ENCODE measurements at places on chromosomes 11 and 22.

DNA sequence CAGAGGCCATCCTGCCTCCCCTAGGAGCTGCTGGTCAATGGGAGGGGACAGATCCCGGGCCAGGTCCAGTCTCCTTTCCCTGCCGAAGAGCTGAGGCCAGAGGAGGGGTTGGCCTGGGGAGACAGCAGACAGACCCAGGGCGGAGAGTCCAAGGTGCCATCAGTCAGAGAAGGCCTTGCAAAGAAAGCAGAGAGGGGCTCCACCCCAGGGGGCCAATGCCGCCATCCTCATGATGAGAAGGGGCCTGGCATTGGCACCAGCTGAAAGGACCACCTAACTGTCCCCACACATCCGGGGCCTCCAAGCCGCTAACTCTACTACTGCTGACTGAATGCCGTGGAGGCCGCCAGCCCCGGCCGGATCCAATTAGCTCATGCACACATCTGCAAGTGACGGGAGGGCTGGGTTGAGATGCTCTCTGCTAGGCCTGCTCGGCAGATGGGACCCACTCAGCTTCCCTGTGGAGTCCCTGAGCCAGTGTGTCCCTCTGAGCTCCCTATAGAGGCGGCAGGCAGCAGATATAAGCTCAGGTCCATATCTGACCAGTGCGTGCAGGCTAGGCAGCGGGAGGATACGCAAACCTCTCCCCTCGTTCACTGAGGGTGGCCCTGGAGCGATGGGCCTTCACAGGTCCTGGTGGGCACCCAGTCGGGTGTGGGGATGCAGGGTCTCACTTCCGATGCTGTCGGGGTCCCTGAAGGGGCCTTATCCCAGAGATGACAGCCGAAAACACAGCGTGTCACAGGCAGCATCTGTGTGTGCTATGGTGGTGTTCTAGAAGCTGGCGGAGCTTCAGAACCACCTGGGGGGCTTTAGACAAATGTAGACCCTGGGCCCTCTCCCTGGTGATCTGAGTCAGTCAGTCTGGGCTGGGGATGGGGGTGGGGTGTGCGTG lies 183.9 kb downstream of the CTTN start:
- no peak for DNase-seq

DNA sequence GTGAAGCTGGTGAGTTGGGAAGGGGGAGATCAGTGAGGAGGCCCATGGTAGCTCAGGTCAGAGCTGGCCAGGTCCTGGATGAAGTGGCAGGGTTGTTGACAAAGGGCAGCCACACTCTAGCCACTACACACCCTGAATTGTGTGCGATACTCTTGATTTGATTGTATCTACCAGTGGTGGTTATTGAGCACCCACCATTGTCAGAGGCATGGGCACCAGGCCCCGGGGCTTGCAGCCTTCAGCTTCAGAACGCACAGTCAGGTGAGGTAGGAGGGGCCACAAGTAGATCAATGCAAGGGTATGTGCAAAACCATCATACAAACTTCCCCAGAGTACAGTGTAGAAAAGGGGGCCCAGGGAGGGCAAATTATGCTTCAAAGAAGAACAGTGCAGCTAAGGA lies 38.1 kb downstream of the MICAL2 start:
- no peak for DNase-seq

GRCh38 chr22:46770151-46770641 lies 7.7 kb downstream of the TBC1D22A start:
- DNase-seq, result no peak

DNA sequence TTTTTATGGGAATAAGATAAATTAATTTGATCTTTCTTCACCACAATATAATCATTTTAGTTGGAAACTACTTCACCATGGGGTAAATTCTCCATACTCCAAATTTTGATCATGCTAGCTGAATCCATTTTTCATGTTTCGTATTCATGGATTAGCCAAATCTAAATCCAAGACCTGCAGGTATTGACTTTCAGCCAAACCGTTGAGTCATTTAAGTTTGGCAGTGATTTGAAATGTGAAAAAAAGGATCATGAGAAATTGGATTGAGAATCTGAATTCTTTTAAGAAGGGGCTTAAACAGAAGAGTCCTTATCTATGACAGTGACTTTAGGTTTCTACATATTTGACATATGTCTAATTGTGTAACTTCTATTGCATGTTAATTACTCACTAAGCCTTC lies 5.3 kb downstream of the GAS2 start:
- DNase-seq, result no peak

DNA sequence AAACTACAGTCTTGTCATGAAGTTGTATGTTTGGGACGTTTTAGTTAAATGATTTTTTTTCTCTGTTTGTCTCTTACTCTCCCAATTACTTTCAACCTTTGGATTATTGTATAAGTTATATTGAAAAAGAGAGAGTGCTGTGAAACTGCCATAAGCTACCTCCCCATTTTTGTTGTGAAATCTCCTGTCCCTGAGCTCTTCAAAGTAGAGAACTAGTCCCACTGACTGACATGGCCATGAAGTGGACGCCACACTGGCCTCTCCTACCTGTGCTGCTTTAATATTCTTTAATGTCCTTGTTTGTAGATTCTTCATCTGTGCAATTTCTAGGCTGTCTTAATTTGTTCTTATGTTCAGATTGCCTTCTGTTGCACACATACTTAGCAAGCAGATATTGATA lies 56.3 kb downstream of the PPFIA1 start:
- DNase-seq, result no peak

GRCh38 chr22:44892803-44893730 lies 116.7 kb downstream of the PHF21B start:
- DNase-seq, result no peak

DNA sequence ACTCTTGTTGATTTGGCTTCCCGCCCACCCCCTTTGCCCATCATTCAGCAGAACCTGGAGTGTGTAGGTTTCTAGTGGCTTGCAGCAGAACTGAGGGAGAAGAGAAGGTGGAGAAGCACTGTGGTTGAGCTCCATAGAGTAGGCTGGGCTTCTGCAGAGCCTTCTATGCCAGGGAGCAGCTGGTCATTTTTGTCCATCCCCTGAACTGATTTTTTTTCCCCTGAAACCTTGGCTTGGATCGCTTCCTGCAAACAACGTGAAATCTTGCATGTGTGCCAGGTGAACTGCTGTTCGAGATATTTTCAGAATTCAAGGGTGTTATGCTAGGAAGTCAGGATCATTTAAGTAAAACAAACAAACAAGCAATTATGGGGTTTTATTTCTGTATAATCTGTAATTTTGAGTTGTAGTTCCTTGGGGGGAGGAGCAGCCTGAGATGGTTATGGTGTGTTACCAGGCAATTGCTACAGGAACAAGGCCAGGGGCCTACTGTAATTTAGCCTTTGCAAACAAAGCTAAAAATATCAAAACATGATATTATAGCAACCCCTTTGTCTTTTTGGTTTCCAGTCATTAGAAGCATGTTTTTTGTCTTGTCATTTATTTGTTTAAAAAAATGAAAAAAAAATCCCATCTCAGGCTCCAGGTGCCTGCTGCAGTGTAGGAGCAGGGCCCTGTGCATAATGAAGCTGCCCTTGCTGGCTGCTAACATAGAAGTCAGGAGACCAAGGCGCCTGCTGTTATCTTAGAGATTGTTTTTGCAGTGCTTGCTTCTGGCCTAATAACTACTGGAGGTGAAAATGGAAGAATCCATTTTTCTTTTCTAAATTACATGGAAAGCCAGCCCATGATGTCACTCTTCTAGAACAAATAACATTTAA lies 152.4 kb upstream of the TTC12 start:
- DNase-seq, result no peak

DNA sequence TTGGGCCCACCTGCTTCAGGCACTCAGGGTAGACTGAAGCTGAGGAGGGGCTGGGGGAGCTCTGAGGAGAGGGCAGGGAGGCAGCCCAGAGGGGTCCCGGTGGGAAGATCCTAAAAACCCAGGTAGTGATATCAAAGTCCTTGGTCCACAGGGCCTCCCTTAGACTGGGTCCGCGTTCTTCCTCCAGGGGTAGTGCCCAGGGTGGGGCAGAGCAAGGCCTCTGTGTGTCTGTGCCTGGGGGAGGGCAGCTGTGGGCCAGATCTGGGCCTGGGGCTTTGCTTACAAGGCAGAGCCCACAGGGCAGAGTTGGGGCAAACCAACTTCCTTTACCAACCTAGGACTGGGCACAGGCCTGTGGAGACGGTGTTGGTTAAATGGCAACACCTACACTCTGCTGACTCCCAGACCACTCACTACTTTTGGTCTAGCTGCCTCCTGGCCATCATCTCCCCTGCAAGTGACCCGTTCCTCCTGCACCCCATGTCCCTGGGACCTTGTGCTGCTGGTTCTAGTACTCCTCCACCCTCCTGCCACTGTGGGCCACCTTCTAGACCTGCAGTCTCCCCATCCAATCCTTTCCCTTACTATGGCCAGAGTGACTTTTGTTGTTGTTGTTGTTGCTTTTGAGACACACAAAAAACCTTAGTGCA lies 15.8 kb downstream of the ATG16L2 start:
- DNase-seq, result no peak

- peak; percentile 50 for DNase-seq
These were observed 16.3 kb downstream of the OR2AG2 start for GRCh38 chr11:6755303-6755952.

- peak; percentile 90 for DNase-seq
These were observed 6.8 kb upstream of the CDKN1C start for GRCh38 chr11:2892215-2892966.

DNA sequence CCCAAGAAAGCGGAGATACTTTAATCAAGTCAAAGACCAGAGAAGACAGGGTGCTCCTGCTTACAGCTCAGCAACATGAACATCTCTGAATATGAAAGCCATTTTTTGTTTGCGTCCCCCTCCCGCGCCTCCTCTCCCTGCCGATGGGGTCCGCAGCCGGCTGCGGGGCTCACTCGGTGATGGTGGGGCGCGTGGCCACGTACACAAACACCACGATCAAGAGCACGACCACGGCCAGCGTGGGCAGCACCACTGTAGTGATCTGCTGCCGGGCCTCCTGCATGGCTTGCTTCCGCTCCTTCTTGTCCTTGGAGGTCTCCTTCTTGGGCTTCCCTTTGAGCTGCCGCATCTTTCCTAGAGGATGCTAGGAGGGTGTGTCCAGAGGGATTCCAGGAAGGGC lies 64.3 kb downstream of the SMCO4 start:
- DNase-seq, result no peak

DNA sequence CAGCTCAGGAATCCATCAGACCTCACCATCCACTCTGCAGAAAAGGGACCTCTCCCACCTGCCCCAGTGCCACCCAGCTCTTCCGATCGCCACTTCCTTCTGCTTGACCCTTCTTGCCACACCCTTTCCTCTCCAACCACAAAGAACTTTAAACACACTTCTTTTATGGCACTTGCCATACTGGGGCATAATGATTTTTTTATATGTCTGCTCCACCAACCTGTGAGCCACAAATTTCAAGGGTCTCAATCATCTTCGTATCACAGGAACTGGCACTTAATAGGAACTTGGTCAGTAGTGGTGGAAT lies 11.7 kb upstream of the MYH9 start:
- no peak for DNase-seq

DNA sequence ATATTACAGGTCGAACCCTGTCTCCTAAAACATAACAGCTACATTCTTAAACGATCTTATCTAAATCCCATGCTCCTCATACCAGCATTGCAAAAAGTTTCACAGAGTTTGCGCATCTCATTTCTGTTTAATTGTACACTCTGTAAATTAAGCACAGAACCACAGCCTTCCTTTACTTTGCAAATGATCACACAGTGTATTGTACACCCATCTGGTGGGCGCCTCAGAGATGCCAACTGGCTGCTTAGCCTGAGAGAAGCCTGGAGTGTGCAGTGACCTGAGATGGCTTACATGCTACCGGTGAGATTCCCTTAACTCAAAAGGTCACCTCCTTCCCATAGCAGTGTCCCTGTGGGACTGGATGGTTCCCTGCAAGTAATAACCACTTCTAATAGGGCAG lies 1077.3 kb downstream of the OPCML start:
- no peak for DNase-seq

- no peak for DNase-seq
These were observed 31.8 kb upstream of the FCHSD2 start for GRCh38 chr11:73173755-73174494.

DNA sequence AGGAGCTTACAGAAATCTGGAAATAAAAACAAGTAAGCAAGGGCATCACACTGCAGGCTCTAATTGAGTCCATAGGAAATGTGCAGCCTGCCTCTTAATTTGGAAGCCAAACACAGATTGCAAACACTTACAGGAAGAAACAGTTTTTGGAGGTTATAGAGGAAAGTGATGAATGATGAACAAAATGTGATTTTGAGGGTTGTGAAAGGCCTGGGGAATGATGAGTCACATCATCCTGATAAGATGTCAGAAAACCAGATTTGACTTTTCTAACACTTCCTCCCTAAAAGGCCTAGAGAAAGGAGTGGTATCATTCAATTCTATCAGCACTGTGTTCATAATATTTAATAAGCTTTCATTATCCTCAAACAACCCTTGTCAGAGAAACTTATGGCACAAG lies 96.6 kb upstream of the POU2AF2 start:
- no peak for DNase-seq

DNA sequence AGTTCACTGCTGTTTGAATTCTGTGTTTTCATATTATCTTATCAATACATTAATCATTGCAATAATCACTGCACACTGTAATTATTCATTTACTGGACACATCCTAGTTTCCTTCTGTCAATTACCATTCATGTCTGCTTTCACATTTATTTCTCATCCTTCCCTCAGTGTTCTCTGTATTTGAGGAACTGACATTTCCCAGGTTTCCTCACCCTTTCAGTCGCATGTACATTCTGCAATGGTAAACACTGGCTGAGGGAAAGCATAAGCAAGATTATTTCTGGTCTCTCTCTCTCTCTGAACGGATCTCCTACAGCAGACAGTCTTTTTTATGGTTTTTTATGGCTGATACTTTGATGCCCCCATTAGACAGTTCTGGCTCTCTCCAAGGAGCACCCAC lies 4.2 kb upstream of the HBD start:
- no peak for DNase-seq

DNA sequence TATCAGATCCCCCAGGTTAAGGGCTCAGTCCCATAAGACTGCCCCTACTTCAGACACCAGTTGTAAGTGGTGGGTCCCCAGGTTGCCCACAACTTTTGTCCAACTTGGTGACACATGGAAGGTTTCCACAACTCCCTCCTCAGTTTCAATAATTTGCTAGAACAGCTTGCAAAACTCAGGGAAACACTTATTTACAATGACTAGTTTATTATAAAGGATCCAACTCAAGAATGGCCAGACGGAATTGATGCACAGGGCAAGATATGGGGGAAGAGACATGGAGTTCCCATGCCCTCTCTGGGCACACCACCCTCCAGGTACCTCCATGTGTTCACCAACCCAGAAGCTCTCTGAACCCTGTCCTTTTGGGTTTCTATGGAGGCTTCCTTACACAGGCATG lies 5.6 kb downstream of the APOL6 start:
- no peak for DNase-seq
